Non-pigmented ciliary epithelial cell (primary cell): ENCODE measurements at places on chromosomes 11 and 22.
A peak's percentile ranks its signal among the peaks of the same experiment; 100 is the strongest.

- DNase-seq: no peak
Observed at GRCh38 chr11:35419830-35420333, 524 bp upstream of the SLC1A2 start.

- DNase-seq: peak; percentile 17
Observed at GRCh38 chr11:102669664-102670063, 35.9 kb downstream of the MMP27 start.

- peak; percentile 59 for DNase-seq
Observed at GRCh38 chr11:130677486-130678153, 229.2 kb downstream of the ADAMTS15 start.

GRCh38 chr22:48944433-48944750 lies 883.3 kb downstream of the BRD1 start:
- DNase-seq: no peak

DNA sequence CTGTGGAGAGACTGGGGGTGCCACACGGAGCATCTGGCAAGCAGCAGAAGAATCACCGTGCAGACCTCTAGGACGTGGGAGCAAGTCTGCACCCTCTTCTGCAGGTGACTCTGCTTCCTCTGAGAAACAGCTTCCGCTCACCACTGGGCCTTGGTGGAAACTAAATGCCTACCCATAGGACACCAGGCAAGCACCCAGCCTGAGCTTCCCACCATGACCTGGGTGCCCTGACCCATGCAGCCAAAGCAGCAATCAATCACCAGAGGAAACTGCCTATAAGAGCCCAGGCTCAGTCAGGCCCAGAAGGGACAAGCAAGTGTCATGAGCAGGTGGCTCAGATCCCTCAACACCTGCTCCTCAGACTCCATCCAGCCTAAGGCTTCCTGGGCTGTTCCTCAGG lies 63.4 kb downstream of the IGLL5 start:
- no peak for DNase-seq

GRCh38 chr22:32994898-32995297 lies 63.3 kb downstream of the SYN3 start:
- DNase-seq: no peak

DNA sequence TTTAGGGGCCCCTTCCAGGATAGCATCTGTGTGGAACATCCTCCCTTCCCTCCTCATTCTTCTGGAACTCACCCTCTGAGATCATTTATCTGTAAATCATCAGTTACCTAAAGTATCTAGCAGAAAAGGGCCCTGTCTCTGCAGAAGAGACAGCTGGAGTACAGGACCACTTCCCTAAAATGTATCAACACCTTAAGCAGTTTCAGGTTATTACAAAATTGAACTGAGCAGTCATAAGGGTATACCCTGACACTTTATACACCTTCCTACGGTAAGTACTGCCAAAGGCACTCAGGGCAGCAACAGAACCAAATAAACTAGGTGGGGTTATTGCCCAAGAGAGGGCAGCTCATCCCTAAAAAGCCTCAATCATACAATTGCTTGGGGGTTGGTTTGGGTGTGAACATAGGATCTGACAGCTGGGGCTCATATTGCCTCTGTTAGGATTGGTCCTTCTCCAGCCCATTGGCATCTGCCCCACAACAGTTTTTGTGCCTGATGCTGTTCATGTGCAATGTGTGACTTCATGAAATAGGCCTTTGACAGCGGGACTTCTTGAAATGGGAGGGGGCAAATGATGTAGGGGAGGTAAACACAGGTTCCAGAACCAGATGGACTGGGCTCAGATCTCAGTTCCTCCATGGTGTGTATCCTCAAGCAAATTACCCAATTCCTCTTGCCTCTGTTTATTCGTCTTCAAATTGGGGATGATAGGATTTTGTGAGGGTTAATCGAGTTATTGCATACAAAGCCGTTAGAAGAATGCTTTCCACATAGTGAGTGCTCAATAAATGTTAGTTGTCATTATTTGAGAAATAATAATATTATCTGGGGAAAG lies 2.9 kb downstream of the POU2AF3 start:
- no peak for DNase-seq
